HCEC 1CT (cell line): ENCODE measurements at places on chromosomes 7 and 10.

GRCh38 chr7:106693677-106694353 is 32.9 kb upstream of the CCDC71L start:
- DNase-seq = peak; percentile 17

GRCh38 chr10:17227367-17228090 is 512 bp upstream of the VIM start:
- DNase-seq = peak; percentile 52

GRCh38 chr10:72270607-72271281 is 3.0 kb upstream of the DDIT4 start:
- no peak for DNase-seq

GRCh38 chr10:68301790-68302502 is 29.9 kb upstream of the HNRNPH3 start:
- DNase-seq = peak; percentile 69

DNA sequence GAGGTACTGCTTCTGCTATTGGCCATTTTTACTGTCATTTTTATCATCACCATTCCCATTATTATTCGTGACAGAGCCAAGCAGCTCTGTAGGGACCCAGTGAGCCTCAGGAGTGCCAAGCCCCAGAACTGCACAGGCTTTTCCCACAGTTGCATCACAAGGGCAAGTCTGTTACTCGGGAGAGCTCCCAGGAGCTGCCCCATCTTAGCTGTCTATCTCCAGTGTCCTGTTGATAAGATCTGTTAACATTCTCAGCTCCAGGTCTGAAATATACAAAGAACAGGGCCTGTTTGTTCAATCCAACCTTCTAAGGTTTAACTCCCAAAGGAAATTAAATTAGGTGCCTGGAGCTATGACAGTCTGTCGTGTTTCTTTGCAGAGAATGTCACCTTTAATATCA is 20.2 kb upstream of the TRIM8 start:
- DNase-seq = no peak
